Activated CD8-positive, alpha-beta memory T cell treated with anti-CD3 and anti-CD28 coated beads for 1 hour (primary cell): ENCODE measurements at places on chromosomes 1 and 21.

GRCh38 chr1:79353224-79353623, 346.7 kb upstream of the ADGRL4 start:
- no peak for DNase-seq

DNA sequence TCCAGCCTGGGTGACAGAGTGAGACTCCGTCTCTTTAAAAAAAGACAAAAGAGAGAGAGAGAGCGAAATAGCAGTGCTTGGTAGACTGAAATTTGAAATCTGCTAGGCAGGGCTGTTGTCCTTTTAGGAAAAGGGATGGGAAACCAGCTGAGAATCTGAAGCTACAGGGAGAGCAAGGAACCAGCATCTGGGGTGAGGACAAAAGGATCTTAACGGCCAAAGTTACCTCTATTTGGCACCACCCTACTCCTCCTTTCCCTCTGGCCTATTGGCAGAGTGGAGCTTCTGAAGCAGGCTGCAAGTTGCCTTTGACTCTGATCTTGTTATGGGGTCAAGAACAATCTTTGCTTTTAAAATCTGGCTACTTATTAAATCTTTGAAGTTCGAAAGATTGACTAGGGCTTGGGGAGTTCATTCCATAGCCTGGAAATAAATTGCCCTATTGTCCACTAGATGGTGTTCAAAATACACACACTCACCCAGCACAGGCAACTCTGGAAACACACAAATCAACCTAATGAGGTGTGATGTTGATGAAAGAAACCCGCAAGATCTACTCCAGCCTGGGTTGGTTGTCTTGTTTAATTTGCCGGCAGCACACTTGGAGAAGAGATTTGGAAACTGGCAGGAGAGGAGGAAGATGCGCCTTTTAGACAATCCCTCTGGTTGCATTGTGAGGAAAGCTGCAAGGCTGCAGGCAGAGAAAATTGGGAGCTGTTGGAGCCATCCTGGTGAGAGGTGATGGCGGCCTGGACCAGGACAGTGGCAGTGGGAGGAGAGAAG, 16.5 kb upstream of the PARP1 start:
- DNase-seq: no peak

- DNase-seq: no peak
These were observed 92.3 kb downstream of the ROR1 start for GRCh38 chr1:63866084-63866483.

GRCh38 chr1:185987611-185988321, 253.6 kb downstream of the HMCN1 start:
- DNase-seq: no peak

DNA sequence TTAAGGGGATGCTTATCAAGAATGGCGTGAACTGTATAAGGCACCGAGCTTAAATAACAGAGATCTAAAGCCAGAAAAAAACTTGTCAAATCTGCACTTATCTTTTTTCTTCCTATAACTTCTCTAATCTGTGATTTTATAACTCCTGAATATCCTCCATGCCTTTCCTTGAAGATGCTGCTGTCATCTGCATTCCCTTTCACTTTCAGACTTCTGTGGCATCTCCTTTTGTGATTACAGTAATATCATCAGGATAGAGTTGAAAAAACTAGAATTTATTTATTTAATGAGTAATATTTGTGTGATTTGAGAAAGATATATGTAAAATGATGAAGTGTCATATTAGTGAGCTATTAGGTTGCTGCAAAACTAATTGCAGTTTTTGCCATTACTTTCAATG, 357.8 kb upstream of the PTBP2 start:
- no peak for DNase-seq

GRCh38 chr1:112337028-112337531, 58.9 kb upstream of the CTTNBP2NL start:
- DNase-seq: no peak
